AML-193 (cell line): ENCODE measurements at places on chromosomes 16 and 17.

- no peak for DNase-seq
Observed at GRCh38 chr17:77409282-77410161, 268.8 kb downstream of the SEC14L1 start.

GRCh38 chr17:67052720-67053437 is 8.5 kb downstream of the CACNG1 start:
- no peak for DNase-seq

GRCh38 chr17:15944759-15945526 is at the start of gene ADORA2B:
TSS of gene ADORA2B (plus strand) at chr17:15945130. CDS start at chr17:15945249, 119 bp downstream.
- peak; percentile 33 for DNase-seq

DNA sequence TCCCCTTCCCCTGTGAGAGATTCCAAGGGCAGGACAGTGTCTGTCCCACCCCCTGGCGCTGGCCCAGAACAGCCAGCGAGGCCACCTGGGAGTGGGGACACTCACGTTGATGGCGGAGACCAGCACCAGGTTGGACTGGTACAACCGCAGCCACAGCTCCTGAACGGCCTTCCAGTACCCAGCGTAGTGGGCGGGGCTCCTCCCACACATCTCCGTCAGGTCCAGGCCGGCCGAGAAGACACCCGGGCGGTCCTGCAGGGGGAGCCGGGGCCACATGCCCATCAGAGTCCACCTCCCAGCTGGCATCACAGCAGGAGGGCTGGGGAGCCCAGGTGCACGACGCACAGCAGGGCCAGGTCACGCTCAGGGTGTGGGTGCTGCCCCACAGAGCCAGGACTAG is 7.1 kb downstream of the ECI1 start:
- DNase-seq = no peak

GRCh38 chr17:7684851-7685532 is 2.3 kb downstream of the TP53 start:
- DNase-seq = no peak

DNA sequence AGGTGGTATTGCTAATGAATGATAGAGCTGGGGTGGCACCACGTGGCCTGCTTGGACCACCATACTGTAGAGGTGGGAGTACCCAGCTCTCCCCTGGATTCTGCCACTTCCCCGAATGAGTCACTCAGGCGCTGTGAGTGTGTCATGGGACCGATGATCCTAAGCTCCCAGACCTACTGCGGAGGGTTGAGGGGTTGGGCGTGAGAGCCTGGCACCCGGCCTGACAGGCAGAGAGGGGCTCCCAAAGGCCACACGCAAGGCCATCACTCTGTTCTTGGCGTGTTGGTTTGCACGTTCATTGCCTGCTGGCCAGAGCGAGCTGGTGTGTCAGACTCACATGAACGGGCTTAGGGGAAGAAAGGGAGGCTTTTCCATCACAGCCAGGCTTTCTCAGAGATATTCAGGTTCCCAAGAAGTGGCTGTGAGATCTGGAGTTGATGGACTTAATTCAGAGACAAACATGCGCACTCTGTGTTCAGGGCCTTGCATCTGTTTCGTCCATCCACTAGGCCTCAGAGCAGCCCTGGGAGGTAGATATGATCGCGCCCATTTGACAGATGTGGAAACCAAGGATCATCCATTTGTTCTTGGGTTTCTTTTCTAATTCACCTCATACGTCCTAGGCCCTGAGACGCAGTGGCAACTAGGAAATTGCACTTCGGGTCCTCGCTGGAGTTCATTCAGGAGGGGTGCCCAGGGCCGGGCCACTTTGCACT is 41.4 kb downstream of the CMIP start:
- no peak for DNase-seq

- DNase-seq = no peak
Observed at GRCh38 chr16:24315343-24315742, 59.2 kb downstream of the CACNG3 start.

GRCh38 chr17:28499364-28499664 is 6.8 kb upstream of the FOXN1 start:
- no peak for DNase-seq

DNA sequence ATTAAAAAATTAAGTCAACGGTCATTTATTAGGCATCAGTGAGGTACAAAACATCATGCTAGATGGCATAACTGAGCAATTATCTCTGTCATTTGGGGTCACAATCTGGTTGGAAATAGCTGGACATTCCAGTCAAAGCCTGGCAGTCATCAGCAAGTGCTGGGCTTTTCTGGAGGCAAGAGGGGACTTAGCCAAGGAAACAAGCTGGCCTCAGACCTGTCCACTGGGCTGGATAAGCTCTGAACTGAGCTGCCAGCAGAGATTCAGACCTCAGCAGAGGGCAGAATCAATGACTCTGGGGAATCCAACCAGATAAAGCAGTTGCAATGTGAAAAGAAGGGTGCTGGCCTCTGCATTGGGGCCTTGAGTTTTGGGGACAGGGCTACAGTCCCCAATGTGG is 161.9 kb upstream of the NOL11 start:
- DNase-seq = no peak
